Panc1 (cell line): ENCODE measurements at places on chromosomes 1 and 21. TPM values are rescaled to one million over a fixed set of nuclear protein-coding genes. Genes with fewer than 3 reads are reported as not detected.
A peak's percentile ranks its signal among the peaks of the same experiment; 100 is the strongest.

The CYP4A11 gene
- not detected for total RNA-seq

The CCDC30 gene
- 1.3 TPM for total RNA-seq

The GPA33 gene
- total RNA-seq = 0.18 TPM

The FABP3 gene
- total RNA-seq = 0.49 TPM

DNA sequence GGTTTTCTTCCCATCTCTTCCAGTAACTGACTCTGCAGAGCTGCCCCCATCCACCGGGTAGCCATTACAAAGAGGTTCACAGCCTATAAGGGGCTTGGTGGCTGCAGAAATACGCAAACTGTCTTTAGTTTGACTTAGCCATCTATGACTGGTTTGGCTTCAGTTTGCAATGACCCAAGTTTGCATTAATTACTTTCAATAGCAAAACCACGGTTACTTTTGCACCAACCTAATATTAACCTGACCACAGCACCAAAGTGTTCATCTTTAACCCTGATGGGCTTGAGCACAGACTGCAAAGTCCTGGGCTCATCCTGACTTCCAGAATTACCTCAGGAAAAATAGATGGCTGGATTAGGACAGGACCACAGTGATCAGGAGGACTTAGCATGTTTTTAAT is 2.2 kb upstream of the HAO2 start:
- no peak for DNase-seq

DNA sequence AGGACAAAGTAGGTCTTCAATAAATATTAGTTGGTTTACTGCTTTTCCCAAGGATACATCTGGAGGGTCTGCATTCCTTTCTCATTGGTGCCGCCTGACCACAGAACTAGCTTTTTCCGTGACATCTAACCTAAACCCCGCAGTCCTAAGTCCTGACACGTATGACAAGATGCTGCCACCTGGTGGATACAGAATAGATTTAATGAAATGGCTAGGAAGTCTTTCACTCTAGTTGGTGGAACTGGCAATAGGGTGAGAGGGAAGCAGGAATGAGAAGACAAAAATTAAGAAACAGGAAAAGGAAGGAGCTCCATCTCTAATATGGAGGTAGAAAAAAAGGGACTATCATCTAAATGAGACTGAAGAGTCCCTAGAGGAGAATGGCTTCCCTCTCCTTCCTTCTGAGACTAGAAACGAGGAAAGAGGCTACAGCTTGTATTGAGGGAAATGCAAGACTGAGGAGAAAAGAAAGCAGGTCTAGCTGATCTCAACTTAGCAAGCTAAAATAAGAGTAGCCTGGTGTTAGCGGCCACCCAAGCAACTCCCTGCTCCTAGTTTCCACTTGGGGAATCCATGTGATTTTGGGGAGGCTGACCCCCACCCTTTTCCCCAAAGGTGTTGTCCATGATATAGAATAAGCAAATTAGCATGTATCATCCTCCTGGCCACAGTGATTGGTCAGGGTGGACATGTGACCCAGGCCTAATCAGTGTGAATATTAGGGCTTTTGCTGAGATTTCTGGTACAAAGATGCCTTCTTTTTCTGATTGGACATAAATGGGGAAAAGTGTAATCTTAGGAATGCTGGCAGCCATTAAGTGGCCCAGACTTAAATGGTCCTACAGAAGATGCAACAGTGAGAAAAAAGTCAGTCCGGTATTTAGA is 5.9 kb downstream of the RFX5 start:
- DNase-seq = peak; percentile 66

DNA sequence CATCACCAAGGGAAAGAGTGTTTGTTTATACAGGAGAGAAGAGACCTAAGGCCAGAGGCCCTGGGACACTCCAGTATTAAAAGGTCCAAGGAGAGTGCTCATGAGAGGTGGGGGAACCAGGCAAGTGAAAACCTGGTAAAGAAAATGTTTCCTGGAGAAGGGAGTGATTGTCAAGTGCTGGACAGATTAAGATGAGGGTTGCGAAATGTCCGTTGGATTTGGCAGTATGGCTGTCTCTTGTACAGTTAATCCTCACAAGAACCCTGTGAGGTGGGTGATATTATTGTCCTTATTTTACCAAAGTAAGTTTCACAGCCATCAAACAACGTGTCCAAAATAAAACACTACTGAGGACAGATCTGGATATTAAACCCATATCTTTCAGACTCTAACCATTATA is 44.2 kb downstream of the RPAP2 start:
- DNase-seq = no peak

GRCh38 chr1:83959824-83960498 is 39.0 kb downstream of the TTLL7 start:
- no peak for DNase-seq

DNA sequence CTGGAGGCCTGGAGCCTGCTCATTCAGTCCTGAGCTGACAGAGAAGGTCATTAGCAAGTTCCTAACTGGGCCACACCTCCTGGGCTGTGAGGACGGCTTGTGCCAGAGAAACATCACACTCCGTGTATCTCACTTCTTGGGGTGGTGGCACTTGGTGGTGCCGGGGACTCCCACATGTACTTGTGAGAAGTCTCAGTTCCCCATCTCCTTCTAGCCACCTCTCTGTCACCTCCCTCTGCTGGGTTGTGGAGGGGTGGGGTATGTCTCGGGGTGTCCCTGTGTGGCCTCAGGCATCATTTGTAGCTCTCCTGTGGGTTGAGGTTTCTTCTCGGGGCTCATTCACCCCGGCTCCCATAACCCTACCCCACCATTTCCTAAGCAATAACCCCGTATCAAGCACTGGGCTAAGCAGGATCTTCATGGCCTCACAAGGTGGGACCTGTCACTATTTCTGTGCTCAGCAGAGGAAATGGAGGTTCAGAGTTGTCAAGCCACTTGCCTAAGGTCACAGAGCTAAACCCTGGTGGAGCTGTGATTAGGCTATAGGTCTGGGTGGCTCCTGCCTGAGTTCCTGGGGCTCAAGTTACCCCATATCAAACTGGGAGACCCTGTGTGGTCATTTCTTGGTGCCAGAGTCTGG is 62.5 kb downstream of the UBIAD1 start:
- DNase-seq = no peak

DNA sequence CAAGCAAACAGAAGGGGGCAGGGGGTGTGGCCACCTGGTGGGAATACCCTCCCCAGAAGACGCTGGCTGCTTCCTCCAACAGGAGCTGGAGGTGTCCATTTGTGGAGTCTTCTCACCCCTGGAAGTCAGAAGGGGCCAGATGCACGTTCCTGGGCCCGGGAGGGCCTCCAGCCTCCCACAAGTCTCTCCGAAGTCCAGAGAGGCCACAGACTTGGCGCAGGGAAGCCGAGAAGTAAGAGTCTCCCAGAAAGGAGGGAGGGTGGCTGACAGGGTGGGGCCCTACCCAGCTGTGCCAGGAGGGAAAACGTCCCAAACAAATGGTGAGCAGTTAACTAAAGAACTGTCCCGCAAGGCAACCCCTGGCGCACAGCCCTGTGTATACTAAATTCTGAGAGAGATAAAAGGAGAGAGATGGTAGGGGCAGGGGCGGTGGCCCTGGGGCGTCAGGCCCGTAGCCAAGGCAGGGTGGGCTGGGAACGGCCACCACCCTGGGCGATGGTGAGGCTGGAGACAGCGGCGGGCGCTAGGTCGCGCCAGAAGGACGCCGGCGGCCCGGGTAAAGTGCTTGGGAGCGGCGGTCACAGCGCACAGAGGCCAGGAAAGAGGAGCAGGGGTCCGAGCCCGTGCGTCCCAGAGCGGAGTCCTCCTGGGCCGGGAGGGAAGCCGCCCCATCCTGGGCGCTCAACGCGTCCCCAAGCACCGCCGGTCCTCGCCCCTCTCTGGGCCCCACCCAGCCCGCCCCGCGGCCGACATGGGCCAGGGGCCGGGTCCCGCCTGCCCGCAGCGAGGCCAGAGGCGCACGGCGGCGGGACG is 1.2 kb downstream of the CHD5 start:
- DNase-seq = no peak

DNA sequence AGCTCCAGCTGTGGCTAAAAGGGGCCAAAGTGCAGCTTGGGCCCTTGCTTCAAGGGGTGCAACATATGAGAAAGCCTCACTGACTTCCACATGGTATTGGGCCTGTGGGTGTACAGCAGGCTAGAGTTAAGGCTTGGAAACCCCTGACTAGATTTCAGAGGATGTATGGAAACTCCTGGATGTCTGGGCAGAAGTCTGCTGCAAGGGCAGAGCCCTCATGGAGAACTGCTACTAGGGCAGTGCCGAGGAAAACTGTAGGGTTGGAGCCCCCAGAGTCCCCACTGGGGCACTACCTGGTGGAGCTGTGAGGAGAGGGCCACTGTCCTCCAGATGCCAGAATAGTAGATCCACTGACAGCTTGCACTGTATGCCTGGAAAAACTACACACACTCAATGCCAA is 69.5 kb downstream of the XCL2 start:
- no peak for DNase-seq

DNA sequence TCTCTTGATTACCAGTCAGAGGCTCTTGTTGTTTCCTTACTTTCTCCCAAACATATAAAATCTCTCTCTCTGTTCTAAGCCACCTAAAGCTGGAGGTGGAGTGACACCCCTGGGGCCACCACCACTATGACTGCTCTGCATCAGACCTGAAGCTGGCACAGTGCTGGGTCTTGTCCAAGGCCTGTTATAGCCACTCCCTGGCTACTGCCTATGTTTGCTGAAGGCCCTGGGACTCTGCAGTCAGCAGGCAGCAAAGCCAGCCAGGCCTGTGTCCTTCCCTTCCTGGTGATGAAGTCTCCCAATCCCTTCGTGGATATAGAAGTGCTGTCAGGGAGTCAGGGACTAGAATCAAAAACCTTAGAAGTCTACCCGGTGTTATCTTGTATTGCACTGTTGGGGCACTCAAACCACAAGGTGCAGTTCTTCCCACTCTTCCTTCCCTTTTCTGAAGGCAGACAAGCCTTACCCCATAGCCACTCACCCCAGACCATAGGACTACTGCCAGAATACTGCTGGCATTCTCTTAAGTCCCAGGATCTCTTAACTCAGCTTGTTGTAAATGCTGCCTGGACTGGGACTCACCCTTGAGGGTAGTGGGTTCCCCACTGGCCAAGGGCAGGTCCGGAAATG is 103.1 kb downstream of the RPS6KC1 start:
- DNase-seq = no peak
